Activated CD4-positive, CD25-positive, alpha-beta regulatory T cell treated with anti-CD3 and anti-CD28 coated beads, Interleukin-2, amount 50 U/mL, for 16 hours (primary cell): ENCODE measurements at places on chromosomes 3 and 15.

DNA sequence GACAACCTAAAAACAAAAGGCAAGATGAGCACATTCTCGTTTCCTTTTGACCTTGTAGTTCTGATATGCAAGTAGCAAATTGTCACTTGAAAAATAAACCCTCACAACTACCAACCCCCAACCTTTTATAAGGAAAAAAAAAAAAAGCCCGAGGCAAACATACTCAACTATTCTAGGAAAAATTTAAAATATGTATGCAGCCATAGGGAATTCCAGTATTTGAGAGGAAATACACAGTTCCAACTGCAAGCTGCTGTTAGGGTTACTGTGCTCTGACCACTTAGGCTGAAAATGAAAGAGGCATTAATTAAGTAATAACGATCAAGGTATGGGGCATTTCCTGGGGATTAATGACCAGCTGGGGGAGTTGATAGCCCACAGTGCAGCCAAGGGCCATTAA, 281.9 kb upstream of the DPH6 start:
- no peak for DNase-seq

DNA sequence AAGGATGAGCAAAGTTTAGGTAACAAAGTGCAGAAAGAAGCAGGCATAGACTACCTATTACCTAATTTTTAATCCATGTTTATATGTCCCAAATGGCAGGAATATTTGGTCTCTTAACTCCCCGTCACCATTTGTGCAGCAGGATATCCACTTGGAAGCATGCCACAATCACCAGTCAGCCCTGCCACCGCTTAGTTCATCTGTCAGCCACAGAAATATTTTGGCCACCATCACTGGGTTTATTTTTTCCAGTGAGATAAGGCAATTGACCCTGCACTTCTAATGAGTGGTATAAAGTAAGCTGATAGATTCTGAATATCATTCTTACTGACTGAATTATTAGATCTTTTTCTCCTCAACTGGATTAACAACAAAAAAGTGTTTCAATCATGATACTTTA, 152.9 kb upstream of the SOX2 start:
- DNase-seq = no peak

GRCh38 chr15:42804739-42805138, 67.8 kb upstream of the CDAN1 start:
- no peak for DNase-seq

GRCh38 chr3:74423867-74424266, 190.6 kb downstream of the CNTN3 start:
- no peak for DNase-seq

DNA sequence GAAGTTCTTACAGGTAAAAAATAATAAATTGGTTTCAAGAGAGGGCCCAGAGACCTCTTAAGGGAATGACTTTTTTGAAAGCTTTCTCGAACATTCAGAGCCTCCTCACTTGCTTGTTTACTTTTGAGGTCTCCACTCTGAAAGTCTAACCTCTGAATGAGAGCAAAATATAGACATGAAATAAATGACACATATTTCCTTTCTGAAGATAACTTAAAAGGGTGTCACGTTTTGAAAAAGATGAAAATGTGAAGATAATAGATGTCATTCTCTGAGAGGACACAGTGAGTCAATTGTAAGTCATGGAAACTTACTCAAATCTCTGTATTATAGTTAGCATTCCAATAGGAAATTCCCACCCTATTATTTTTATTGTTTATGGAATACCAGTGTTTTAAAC, 44.6 kb downstream of the HACD2 start:
- DNase-seq = no peak

- no peak for DNase-seq
Measured at GRCh38 chr15:39320355-39320754, 260.5 kb upstream of the THBS1 start.

- DNase-seq = no peak
Measured at GRCh38 chr3:72111265-72112205, 326.6 kb upstream of the PROK2 start.

DNA sequence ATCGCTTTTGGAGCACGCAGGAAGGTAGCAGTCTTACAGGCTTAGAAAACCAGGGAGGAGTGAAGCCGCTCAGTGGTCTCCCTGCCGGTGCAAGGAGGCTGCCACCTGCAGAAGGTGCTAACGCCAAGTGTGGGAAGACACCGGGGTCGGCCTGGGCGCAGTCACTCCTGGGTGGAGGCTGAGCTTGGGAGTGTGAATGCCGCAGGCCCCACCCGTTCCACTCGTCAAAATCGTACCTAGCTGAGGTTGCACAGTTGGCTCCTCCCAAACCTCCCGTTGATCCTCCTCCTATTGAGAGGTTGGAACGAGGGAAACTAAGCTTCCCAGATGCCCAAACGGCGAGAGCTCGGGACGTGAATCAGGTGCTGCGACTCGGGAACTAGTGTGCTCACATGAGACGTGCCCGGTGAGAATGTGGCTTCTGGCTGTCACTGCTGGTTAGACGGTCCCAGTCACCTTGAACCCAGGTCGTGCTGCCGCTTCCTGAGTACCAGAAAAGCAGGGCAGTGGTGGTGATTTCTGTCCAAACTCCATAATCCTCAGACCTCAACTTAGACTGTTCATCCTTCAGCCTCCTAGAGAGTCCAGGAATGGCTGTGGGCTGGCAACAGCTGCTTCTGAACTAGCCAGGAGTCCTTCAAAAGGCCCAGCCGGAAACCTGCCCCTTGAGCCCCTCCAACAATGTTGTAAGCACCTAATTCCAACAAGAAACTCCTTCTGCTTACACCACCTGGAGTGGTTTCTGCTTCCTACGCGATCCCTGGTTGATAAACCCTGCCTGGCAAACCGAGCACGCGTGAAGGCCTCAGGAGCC, 156.0 kb downstream of the XXYLT1 start:
- no peak for DNase-seq

DNA sequence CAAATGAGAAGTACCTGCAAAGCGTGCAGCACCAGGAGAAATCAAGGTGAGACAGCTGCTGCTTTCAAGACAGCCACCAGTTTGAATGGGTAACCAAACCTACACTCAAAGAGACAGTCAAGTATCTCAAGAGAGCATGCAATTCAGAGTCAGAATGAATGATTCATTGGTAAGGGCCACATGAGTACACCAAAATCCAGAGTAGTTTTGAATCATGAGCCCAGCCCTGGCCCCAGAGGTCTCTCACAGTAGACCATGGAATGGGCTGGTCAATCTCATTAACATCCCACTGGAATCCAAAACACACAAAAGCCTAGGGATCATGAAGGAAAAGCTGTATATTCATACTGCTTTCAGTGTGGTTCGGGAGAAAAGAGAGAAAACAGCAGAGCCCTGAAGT, 242.8 kb downstream of the TBL1XR1 start:
- no peak for DNase-seq

DNA sequence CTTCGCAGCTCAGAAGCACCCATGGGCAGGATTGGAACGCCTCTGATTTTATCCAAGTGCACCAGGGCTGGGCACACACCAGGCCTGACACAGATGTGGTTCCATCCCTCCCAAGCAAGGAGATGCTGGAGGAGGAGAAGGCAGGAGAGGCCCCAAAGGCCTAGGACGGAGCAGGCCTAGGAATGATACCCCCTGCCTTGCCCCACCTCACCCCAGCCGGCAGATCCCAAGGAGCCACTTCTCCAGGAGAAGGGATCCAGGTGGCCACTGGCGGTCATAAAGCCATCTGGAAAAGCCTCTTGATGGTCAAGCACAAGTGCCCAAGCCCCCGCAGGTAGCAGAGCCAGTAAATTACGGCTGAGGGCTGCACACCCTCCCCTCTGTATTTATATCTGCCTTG, 211.8 kb downstream of the TBC1D2B start:
- no peak for DNase-seq

DNA sequence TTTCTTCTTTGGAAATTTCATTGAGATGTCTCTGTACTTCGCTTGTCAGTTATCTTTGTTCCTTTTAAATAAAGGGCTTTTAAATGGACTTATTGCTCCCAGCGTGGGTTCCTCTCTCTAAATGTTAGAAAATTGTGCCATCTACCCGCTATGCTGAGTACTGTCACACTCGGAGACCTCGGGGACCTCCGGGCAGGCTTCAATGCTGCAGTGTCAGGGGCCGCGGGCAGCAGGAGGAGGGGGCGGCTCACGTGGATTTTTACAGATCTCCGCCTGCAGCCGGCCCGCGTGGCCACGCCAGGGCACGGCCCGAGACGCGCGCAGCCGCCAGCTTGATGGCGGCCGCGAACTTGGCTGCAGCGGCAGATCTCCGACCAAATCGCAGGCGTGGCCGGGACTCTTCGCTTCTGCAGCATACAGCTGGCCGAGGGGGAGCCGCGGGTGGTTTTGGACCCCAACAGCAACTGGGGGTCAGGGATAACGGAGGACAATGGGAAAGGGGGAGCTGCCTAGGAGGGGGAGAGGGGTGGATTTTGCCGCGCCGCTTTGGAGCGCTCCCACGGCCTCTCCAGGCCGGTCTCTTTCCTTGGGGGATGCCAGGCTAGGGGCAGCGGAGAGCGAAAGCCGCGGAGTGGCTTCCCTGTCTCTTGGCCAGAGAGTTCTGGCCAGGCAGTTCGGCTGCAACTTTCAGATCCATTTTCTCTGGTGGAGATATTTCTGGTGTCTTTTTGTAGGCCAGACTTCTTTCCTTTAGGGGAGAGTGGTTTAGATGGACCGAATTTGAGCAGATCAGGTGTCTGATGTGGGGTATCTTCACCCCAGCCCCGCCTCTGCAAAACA, 15.3 kb downstream of the NR2F2 start:
- no peak for DNase-seq

DNA sequence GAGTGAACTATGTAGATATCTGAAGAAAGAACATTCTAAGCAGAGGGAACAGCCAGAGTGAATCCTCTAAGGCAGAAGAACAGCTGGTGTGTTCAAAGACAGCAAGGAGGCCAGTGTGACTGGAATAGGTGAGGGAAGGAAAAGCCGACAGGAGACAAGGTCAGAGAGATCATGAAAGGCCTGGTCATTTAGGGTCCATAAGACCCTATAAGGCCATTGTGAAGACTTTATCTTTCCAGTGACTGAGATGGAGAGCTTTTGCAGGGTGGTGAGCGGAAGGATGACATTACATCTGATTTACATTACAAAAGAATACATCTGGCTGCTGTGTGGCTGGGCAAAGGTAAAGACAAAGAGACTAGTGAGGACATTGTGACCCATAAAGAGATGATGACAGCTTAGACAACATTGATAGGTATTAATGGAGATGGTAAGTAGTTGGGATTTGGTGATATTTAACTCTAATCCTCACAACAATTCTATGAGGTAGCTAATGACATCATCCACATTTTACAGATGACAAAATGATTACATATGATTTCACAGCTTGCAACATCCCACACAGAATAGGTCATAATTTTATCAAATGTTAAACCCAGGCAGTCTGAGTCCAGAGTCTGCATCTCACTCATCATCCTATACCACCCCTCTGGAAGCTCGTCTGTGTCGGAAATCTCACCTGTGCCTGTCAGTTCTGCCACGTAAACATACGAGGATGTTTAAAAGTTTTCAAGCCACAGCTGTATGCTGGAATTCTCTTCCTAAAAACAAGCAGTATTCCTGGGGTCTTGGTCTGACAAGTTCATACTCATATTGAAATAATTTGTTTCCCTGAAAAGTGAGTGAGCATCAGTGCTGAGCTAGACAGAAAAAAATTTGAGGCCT, 70.2 kb upstream of the PIK3R4 start:
- no peak for DNase-seq

GRCh38 chr15:73030122-73030679, 22.1 kb upstream of the NEO1 start:
- no peak for DNase-seq

- no peak for DNase-seq
Measured at GRCh38 chr3:6220447-6220846, 640.5 kb upstream of the GRM7 start.

- DNase-seq = no peak
Measured at GRCh38 chr3:153169793-153170383, 7.9 kb downstream of the RAP2B start.

DNA sequence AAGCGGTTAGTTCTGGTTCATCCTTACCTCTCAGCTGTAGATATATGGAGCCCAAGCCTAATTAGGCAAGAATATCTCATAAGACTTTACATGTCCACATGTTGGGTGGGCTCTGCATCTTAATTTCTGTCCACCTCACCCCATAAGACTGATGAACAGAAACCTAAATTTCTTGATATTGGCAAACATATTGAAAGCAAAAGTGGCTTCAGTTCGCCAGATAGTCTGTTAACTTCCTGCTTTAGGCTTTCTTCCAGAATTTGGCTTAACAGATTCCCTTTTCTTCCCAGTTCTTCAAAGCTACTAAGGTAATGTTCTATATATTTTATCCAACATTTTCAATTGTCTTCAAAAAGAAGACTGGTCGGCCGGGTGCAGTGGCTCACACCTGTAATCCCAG, 19.7 kb downstream of the GABPB1 start:
- DNase-seq = no peak

- DNase-seq = no peak
Measured at GRCh38 chr15:89971592-89971997, 29.5 kb upstream of the ZNF710 start.

GRCh38 chr3:23461069-23461468, 257.9 kb downstream of the UBE2E2 start:
- DNase-seq = no peak

DNA sequence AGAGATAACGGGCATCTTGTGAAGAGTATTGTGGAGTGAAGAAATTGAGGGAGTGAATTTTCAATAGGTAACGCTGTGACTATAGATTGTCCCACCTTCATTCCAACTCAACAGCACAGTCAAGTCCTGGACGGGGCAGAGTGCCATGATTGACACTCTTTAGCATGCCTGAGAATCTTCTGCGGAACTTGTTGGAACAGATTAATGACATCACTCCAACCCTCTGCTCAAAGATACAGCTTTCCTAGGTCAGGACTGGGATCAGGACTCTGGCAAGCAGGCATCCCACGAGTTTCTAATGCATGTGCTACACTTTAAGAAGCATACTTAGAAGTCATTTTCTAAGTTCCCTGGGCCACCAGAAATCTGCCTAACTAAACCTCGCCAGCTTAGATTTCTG, 267.6 kb upstream of the CFAP20DC start:
- DNase-seq = no peak

DNA sequence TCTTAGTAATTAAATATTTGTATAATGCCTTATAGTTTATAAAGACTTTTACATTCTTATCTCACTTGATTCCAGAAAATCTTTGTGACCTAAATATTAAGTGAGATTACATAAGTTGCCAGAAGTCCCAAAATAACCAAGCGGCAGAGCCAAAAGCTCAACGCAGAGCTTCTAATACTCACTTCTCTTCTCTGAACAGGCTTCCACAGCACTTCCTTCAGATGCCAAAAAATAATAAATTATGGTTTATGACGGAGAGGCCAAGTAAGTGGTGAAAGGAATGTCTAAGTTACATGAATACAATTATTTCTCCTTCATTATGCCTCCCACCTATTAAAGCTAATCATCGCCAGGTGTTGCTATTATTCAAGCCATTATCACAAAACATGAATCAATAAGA, 110.3 kb downstream of the GBE1 start:
- no peak for DNase-seq

DNA sequence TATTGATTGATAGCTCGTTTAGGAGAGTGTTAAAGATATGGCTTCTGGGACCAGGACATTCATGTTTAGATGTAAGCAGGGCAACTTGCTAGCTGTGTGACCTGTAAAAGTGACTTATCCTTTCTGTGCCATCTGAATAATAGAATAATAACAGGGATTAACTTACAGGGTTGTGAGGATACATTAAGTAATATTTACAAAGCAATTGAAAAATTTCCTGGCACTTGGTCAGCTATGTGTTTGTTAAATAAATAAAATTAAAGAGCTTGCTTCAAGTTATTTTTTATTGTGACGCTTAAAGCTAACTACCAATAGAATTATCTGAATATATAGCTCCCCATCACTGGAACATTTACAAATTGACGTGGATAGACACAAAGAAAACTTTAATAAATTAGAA, 287.9 kb upstream of the CDIN1 start:
- no peak for DNase-seq
